ENCODE measurements at places on chromosomes 2 and 18.

- DNase-seq, result no peak
These were observed 632.4 kb upstream of the SLC8A1 start for GRCh38 chr2:41084321-41084720.

DNA sequence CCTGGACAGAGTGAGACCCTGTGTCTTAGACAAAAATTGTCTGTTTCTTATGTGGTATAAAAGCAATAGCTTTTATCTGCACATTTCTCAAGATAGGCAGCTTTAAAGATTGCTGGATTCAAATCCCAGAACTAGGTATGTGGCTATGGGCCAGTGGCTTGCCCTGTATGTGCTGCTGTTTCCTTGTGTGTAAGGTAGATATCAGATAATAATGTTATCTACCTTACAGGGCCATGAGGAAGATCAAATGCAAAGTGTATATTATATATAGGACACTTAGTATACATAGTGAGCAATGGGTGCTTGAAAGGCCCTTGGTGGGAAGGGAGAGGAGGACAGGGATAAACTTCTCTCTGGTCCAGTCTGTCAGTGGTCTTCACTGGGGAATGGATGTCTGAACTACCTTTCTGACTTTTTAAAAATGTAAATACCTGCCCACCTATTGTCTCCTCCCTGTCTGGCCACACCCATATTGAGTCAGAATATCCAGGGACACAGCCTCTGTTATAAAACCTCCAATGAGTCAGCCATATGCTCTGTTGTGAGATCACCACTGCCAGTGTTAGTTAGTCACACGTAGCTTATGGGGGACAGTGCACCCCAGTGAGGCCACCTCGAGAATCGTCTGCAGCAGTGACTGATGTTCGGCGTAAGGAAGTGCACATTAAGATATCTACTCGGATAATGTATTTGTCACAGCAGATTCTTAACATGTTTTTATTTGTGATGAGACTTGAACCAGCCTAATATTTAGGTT lies 383.4 kb downstream of the PTPRM start:
- DNase-seq, result no peak

GRCh38 chr18:79586436-79587225 lies 93.0 kb upstream of the CTDP1 start:
- no peak for DNase-seq

DNA sequence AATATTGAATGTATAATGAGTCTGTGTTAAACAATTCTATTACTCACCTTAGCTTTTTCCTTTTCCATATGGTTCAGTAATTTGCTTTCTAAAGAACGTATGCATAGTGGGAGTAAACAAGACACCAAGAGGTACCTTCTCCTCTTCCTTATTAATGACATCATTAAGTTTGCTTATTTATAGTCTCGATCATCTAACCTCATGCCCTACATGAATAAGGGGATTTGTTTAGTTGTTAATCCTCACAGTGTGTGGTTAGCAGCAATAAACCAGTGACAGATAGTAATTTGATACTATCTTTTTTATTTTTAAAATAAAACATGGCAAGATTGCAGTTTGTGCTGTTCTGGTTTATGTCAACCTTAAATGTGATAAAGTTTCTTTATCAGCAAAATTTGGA lies 69.7 kb downstream of the COBLL1 start:
- DNase-seq, result no peak

- DNase-seq, result no peak
These were observed 124.8 kb upstream of the COL5A2 start for GRCh38 chr2:189304360-189304759.

GRCh38 chr2:43020990-43021669 lies 205.3 kb downstream of the ZFP36L2 start:
- no peak for DNase-seq

GRCh38 chr2:58762176-58762781 lies 521.2 kb upstream of the FANCL start:
- DNase-seq, result no peak

DNA sequence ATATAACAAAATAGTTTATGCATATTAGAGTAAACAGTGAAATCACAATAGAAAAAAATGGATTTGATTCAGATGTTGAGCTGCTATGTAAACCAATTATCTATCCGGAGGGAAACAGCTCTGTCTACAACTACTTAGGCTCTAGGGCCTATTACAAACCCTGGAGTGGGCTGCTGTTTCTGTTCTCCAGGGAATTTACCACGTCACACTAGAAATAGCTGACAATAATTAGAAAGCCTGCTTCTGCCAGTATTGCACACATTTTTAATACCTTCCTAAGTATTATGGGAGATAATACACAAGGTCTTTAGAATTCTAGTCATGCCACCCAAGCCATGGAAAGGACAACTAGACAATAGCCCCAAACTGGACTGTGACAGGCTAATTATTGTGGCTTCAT lies 411.1 kb downstream of the FIGN start:
- DNase-seq, result no peak

DNA sequence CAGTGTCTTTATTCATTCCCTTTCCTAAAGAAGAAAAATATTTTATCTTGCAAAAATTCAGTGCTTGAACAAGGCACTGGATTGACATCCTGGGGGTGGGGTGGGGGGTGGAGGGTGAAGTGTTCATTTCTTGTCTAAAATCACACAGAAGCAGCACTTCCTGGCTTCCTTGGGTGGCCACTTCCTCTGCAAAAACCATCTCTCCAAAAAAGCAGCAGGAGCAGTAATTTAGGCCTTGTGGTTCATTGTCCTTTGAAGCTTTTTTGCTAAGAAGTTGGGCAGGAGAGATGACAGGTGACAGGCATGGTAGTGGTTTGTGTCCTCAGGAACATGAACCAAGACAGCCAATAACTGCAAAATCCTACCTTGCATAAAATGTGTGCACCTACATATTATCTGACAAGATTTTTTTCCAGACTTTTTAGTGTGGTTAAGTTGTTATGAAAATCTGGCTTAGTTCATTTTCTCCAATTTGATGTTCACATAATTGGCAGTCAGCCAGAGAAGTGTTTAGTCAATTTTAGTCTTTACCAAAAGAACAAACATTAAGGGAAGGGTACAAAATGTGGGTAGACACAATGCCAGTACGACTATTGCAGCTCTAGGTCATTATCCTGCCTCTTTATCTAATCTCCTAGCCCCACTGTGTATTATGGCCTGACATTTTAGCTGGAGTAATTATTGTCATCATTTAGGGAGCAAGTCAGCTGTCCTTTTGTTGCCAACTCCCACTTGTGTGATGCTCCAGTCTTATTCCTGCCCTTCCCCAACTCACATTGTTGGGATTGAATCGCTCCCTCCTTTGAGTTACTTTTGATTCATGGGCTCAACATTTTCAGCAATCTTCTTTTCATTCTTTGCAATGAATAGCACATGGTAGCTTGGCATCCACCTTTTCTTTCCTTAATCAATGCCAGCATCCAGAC lies 177.2 kb downstream of the MYO3B start:
- no peak for DNase-seq

DNA sequence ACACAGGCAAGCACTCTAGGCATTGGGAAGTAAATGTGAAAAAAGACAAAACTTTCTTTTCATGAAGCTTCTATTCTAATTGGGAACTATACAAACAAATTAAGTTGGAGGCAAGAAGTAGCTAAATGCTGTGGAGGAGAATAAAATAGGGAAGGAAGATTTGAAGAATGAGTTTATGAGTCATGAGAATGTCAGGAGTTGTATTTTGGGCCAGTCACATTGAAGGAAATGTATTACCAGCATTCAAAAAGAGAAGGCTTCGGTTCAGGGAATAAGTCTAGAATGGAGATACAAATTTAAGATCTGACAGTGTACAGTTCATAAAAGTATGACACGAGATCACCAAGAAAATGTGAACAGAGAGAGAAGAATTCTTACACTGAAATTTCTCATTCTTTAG lies 666.5 kb downstream of the ADCYAP1 start:
- no peak for DNase-seq

- DNase-seq, result no peak
These were observed 27.9 kb downstream of the RRM2 start for GRCh38 chr2:10150436-10150835.
